ENCODE measurements at places on chromosomes 16 and 17.

GRCh38 chr16:7218936-7219335, 113.7 kb upstream of the RBFOX1 start:
- no peak for DNase-seq

- DNase-seq = no peak
These were observed 2.0 kb upstream of the CCDC42 start for GRCh38 chr17:8746501-8747236.

DNA sequence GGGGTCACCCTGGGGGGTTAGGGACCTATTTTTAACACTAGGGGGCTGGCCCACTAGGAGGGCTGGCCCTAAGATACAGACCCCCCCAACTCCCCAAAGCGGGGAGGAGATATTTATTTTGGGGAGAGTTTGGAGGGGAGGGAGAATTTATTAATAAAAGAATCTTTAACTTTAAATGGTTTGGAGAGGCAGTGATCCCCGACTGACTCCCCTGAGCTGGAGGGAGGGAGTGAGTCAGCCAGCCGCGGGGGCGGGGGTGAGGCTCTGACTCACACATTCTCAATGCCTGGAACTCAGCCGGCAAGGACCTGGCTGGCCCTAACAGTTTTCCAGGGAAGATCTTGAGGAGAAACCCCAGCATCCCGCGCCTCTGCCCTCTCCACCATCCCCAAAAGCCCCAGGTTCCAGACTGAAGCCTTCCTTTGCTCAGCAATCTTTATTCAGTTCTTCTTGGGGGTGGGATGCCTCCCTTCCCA, 1.5 kb downstream of the HCFC1R1 start:
- peak; percentile 86 for DNase-seq

DNA sequence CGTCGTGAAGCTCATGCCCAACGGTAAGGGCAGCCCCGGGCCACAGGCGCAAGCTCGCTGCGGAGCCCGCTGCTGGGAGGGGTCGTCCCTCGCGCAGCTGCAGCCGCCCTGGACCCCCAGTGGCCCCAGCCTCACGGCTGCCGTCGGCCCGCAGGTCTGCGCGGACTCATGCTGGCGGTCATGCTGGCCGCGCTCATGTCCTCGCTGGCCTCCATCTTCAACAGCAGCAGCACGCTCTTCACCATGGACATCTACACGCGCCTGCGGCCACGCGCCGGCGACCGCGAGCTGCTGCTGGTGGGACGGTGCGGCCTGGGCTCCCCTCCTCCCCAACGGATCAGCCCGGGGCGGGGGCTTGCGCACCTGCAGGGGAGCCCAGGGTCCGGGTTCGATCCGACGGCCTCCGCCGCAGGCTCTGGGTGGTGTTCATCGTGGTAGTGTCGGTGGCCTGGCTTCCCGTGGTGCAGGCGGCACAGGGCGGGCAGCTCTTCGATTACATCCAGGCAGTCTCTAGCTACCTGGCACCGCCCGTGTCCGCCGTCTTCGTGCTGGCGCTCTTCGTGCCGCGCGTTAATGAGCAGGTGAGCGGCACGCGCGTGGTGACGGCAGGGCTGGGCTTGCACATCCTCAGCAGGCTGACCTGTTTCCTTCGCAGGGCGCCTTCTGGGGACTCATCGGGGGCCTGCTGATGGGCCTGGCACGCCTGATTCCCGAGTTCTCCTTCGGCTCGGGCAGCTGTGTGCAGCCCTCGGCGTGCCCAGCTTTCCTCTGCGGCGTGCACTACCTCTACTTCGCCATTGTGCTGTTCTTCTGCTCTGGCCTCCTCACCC, 5.8 kb downstream of the SLC5A2 start:
- DNase-seq = no peak

DNA sequence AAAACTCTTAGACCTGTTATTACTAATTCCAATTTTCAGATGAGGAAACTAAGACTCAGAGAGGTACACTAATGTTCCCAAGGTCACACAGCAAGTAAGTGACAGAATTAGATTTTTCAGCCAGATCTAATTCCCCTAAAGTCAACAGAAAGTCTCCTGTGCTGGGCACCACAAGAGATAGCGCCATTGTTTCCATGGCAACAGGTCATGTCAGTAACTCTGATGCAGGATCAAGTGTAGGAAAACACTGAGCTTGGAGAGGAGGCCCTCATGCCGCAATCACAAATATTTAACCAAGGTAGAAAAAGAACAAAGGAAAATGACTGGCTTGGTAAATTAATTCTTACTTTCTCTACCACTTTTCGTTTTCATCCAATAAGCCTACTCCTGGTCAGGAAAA, 166.0 kb upstream of the CDH13 start:
- DNase-seq = no peak

DNA sequence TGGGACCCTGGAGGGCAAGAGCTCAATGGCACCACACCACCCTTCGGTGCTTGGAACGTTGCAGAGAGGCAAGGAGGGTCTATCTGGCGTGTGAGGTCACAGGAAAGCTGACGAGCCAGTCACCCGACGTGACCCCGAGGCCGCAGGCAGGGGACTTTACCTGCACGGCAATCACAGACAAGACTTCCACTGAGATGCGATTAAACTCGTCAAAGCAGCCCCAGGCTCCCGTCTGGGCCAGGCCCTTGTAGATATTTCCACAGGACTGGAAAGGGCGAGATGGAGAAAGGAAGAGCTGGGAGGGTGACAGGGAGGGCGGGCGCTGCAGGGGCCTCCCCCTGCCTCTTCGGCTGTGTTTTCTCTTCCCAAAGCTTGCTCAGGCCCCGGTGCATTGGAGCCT, 78.3 kb downstream of the DNAH17 start:
- DNase-seq = no peak

DNA sequence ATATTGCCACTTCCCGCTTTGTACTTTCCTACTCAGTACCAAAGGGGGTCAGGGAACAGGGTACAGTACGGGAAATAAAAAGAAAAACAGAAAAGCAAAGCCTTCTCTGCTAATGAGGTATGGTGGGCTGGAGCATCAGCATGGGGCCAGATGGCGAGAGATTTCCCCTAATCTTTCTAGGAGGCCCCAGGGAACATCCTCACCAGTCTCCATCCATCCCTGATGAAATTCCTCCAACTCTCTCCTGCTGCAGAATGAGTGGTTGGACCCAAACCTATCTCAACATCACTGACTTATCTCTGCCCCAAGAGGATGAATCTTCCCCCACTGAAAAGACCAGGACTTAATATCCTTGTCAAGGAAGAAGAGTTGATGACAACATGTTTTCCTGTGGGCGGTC, 185.6 kb downstream of the C16orf78 start:
- DNase-seq = no peak

DNA sequence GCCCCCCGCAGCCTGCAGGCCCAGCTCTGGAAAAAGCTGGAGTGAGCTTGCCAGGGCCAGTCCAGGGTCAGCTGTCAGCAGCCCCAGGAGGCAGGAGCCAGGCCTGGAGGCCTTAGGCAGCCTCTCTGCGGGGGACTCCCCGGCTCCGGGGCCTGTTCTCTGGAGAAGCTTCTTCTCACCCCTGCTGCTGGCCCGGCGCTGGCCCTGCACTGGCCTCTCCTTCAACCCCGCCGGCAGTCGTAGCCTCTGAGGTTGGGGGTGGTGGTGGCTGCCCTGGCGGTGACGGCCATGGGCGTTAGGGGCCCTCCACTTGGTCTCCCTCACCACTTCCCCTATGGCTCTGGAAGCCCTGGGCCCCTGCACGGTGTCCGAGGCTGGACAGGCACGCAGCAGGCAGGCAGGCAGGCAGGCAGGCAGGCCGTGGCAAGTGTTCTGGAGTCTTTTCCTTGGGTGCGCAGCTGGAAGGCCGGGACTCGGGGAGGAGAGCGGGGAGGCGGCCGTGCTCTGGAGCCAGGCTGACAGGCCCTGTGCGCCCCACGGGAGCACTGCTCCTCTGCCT, 2.1 kb downstream of the FOXF1 start:
- DNase-seq = no peak

DNA sequence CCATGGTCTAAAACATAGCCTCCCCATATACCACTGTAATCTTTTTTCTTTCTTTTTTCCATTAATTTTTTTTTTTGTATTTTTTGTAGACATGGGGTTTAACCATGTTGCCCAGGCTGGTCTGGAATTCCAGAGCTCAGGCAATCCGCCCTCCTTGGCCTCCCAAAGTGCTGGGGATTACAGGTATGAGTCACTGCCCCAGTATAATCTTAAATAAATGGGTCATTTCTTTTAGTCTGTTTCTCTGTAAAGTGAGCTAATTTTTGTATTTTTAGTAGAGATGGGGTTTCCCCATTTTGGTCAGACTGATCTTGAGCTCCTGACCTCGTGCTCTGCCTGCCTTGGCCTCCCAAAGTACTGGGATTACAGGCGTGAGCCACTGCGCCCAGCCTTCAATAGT, 5.7 kb upstream of the NME1 start:
- DNase-seq = no peak

Measured in non-pigmented ciliary epithelial cell (primary cell).